ENCODE measurements at places on chromosomes 2 and 18.

DNA sequence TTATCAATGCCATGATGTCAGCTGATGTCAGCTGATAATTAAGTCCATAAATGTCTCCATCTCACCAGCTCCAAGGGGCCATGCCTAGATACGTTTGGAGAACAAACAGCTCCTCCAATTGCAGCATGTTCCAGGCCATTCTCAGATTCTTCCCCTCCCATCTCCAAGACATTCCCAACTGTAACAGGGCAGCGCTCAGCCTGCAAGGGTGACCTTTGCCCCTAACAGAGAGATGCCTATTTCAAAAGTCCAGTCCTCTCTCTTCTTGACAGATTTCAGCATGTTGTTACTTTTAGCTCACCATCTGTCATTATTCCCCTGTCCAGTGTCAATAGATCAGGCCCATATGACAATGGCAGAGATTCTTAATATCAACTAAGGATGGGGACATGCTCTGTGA, 9.9 kb downstream of the PSD4 start:
- no peak for DNase-seq

- DNase-seq = no peak
Measured at GRCh38 chr2:168564641-168565040, 108.6 kb downstream of the CERS6 start.

DNA sequence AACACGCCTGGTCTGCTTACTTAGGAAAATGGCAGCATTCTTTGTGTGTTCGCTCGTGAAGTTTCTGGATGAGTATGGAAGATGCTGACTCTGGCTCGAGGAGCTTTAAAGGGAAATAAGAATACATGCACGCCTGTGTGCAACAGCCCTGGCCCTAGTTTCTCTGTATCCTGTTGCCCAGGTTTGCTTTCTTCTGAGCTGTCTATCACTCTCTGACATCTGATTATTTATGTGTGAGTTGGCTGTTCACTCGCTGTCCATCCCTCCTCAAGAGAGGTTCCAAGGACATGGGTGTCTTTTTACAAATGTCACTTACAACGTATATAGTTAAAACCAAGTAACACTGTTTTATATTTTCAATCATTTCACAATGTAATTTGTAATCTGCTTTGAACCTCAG, 16.0 kb downstream of the SLC9A2 start:
- DNase-seq = no peak

DNA sequence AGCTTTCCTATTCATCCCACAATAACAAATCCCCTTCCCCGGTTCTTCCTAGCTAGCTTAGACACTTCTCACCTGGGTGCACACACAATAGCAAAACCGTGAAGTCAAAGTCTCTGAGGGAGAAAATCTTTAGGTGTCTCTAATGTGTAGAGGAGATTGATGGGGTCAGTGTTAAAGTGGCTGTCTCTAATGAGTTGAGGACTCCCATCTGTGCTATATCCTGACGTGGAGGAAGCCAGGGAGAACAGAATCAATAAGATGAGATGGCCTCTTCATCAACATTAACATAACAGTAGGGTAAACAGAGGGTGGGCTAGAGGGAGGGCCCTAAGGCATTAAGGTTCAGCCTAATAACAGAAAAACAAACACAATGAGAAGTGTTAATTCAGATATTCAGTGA, 120.4 kb downstream of the SLC5A7 start:
- no peak for DNase-seq

DNA sequence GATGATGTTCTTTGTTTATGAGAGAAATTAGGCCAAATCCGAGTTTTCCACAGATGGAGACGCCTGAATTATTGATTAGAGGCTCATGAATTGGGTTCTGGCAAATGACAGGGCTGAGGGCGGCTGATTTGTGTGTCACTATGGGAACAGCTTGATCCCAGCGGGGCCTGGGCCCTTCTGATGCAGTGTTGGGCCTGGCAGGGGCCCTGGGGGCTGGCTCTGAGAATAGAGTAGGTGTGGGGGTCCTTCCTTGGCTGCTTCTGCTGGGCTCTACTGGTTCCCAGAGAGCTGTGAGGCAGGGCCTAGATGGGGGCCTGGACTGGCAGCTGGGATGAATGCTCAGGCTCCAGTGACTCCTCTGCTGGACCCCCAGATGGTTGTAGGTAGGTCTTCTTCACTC, 164.8 kb downstream of the CELF4 start:
- no peak for DNase-seq

- DNase-seq = peak; percentile 17
Measured at GRCh38 chr2:176099159-176099727, 352 bp upstream of the HOXD12 start.

DNA sequence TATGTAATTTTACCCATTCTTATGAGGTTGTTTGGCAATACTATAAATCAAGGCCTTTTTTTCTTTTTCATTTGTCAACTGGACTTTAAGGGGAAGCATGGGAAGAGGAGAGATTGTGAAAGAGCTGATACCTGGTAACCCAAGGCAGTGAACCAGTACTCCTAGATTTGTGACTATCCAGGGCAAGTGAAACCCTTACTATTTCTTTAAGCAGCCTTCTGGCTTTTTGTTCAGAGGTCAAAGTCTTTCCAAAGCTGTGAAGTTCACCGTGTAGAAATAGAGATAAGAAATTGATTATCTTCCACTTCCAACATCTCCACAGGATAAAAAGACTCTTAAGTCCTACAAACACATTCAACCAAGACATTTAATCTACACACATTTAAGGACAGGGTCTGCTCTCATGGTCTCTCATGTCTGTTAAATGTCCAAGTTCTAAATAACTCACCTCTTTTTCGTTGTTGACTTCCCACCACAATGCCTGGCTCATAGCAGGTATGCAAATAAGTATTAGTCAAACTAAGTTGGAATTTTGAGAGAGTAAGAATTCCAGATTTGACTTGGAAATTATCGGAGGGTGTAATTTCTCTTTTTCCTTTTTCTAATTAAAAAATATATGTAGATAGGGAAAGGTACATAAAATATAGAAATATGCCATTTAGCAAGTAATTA, 485.8 kb downstream of the STK39 start:
- DNase-seq = no peak

DNA sequence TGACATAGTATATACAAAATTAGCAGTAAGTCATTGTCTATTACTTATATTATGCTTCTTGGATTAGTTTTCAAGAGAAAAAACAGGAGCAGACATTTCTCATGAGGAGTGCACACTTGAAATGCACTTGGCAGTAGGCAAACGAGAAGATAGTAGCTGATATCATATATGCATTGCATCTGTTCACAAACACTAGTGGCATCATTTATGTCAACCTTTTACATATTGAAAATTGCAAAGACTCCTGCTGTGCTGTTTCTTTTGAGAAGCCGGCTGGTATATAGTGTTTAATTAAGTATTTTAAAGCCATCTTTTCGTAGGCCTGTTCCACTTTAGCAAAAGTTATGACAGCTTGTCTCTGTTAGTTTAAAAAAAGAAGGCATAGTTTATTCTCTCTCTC, 58.4 kb upstream of the SLC8A1 start:
- DNase-seq = no peak

- no peak for DNase-seq
Measured at GRCh38 chr2:118784860-118785259, 62.6 kb downstream of the EN1 start.

GRCh38 chr2:224570328-224570993, 14.7 kb downstream of the CUL3 start:
- no peak for DNase-seq

GRCh38 chr2:145197944-145198343, 678.0 kb upstream of the ZEB2 start:
- no peak for DNase-seq

- DNase-seq = no peak
Measured at GRCh38 chr2:125092276-125093009, 1067.4 kb downstream of the CNTNAP5 start.

DNA sequence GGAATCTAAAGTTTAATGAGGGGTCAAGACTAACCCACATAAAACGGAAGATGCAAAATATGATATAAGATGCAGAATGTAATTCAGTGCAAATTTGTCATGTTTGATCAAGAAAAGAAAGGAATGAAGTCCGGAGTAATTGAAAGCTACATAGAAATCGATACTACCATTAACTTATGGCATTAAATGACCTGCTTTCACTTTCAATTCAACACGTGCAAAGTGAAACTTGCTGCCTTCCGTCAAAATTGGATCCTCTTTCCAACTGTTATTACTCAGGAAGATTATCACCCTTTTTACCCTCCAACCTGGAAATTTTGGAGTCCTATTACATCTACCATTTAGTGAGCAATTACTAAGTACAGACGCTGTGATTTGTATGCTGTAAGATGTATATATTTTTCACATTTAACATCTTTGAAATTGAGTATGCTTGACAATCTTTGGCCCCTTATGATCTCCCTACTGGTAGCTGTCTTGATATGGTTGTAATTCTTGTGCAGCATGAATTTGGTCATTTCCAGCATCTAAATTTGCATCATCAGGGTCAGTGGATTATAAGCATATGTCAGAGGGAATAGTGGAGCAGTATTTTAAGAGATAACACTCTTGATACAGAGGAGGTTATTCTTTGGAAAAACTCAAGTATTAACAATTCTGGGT, 18.6 kb downstream of the UNC80 start:
- no peak for DNase-seq

DNA sequence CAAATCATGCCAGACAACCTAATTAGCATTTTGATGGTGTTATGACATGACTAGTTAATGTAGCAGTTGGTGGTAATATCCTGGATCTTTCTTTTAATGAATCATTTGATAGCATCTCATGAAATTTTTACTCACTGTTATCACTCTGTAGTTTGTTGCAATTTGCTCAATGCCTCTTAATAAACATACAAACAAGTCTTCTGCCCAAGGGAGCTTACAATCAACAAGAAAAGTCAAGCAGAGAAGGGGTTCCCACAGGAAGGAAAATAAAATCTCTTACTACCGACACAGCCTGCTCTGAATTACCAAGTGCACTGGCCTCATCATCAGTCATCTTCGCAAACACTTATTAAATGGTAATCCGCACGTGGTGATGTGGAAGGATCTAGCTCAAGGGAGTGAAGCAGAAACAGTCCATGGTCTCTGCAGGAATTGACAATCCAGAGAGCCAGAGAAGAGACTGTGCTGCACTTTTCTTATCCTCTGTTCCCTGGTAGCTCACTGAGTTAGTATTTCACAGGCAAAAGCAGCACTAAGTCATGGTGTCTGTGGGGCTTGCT, 263.5 kb downstream of the EPHA4 start:
- no peak for DNase-seq

- DNase-seq = no peak
Measured at GRCh38 chr2:196131384-196131937, 39.9 kb downstream of the STK17B start.

GRCh38 chr18:25077944-25078723, 273.8 kb downstream of the ZNF521 start:
- DNase-seq = no peak

Measured in nephron progenitor cell (in vitro differentiated cells).